CD8-positive, alpha-beta memory T cell (primary cell): ENCODE measurements at places on chromosomes 2 and 18.

DNA sequence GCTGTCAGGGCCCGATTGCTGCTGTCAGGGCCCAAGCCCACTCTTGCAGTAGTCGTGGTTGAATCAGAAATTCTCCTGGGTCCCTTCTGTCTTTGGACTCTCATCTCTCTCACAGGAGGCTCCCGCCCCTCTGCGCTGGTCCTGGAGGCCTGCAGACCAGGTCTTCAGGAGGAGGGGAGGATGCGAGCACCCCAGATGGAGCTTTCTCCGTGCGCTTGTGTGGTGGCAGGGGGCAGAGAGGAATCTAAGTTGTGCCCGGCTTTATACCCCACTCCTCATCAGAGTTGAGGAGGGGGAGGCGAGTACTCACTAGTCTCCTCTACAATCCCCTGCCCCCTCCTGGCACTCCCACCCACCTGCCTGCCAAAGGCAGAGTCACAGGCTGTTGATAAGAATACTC, 10.4 kb downstream of the EN1 start:
- DNase-seq, result no peak

- DNase-seq, result no peak
Observed at GRCh38 chr2:150569761-150570160, 82.3 kb upstream of the RND3 start.

- DNase-seq, result no peak
Observed at GRCh38 chr2:64260817-64261216, 116.6 kb upstream of the PELI1 start.

GRCh38 chr2:239233576-239233975, 167.2 kb downstream of the HDAC4 start:
- no peak for DNase-seq

DNA sequence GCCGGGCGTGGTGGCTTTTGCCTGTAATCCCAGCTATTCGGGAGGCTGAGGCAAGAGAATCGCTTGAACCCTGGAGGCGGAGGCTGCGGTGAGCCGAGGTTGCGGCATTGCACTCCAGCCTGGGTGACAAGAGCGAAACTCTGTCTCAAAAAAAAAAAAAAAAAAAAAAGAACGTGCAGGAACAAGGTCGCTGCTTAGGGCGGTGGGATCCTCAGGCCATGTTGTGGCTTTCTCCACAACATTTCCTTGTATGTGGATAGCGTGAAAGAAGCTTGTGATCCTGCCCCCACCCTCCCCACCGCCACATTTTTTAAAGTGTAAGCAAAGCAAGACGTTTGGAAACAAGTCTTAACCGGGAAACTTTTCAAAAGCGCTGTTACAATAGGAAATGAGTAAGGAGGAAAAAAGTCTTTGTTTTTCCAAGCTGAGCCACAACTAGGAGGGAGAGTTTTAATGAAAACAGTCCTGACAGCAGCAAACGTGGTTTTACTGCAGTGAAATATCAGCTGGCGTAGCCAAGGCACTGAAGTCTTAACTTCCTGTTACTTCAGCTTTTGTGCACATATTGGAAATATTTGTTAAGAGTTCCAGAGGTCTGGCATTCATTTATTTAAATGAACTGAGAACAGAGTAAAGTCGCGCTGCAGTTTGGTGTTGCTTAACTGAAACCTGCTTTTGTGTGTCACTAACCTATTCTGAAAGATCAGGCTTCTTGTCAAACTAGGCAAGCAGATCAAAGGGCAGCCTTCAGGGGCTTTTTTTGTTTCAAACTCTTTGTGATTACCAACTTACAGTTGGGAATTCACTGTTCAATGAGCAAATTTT, 3.8 kb downstream of the TGIF1 start:
- no peak for DNase-seq
